Osteoblast (primary cell): ENCODE measurements at places on chromosomes 2 and 18. TPM values are rescaled to one million over a fixed set of nuclear protein-coding genes. Genes with fewer than 3 reads are reported as not detected.

SCN9A gene
- 1.8 and 2.1 TPM in 2 replicates for total RNA-seq

GRCh38 chr2:100350661-100351185 is 28.4 kb upstream of the LONRF2 start:
- no peaks in the 10 kb centered on the region for H3K36me3 ChIP-seq
- H3K27me3 ChIP-seq = peaks cover 4% of the 10 kb centered on the region
- H3K27ac ChIP-seq = no peak overlapping the region
- no peak overlapping the region for H3K4me3 ChIP-seq
- no peak for DNase-seq

GRCh38 chr2:1614564-1614963 is 129.8 kb downstream of the PXDN start:
- no peak overlapping the region for H3K4me3 ChIP-seq
- H3K36me3 ChIP-seq = no peaks in the 10 kb centered on the region

GRCh38 chr2:125643585-125643984 is 1012.4 kb upstream of the GYPC start:
- no peaks in the 10 kb centered on the region for H3K27me3 ChIP-seq
- H3K4me3 ChIP-seq = no peak overlapping the region
- DNase-seq = no peak
- H3K4me1 ChIP-seq = no peaks in the 10 kb centered on the region
- H3K27ac ChIP-seq = no peak overlapping the region
- H3K36me3 ChIP-seq = no peaks in the 10 kb centered on the region

DNA sequence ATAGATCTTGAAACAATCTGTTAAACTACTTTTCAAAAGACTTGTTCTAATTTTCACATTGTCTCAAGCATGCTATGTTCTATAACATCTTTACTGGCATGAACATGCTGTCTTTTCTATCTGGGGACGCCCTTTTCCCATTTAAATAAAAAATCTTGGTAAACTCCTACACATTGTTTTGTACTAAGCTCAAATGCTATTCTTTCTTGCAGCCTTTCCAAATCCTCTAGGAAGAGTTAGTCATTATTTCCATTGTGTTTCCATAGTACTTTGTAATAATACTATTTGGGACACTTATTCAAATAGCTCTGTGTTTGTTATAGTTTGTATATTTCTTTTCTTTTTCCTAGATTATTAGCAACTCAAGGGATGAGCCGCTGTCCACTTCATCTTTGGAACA is 828.6 kb upstream of the FSHR start:
- H3K27me3 ChIP-seq = no peaks in the 10 kb centered on the region
- DNase-seq = no peak
- H3K4me1 ChIP-seq = no peaks in the 10 kb centered on the region
- H3K36me3 ChIP-seq = no peaks in the 10 kb centered on the region
- H3K27ac ChIP-seq = no peak overlapping the region

ASB18 gene
- under 0.01 TPM in 1 of 2 replicates, not detected in the other for total RNA-seq

DNA sequence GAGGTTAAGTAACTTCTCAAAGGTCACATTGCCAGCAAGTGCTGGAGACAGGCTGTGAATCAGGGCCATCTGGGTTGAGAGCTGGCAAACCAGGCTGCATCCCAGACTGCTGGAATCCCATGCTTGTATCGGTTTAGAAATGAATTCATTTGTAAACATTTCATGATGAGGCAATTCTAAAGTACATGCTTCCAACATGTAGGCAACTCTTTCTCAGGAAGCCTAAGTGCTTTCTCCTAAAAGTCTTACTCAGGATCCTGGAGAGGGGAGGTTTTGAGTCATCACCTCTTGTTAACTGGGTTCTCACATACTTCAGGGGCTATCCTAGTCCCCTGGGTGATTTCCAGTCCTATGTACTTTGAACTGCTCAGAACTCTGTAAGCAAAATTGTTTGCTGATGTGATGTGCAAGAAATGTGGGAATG is 416.5 kb downstream of the MEIS1 start:
- H3K27ac ChIP-seq = peak overlapping the region; percentile 69
- DNase-seq = peak; percentile 79
- H3K4me3 ChIP-seq = no peak overlapping the region
- peaks cover 26% of the 10 kb centered on the region for H3K4me1 ChIP-seq
- H3K27me3 ChIP-seq = no peaks in the 10 kb centered on the region

DNA sequence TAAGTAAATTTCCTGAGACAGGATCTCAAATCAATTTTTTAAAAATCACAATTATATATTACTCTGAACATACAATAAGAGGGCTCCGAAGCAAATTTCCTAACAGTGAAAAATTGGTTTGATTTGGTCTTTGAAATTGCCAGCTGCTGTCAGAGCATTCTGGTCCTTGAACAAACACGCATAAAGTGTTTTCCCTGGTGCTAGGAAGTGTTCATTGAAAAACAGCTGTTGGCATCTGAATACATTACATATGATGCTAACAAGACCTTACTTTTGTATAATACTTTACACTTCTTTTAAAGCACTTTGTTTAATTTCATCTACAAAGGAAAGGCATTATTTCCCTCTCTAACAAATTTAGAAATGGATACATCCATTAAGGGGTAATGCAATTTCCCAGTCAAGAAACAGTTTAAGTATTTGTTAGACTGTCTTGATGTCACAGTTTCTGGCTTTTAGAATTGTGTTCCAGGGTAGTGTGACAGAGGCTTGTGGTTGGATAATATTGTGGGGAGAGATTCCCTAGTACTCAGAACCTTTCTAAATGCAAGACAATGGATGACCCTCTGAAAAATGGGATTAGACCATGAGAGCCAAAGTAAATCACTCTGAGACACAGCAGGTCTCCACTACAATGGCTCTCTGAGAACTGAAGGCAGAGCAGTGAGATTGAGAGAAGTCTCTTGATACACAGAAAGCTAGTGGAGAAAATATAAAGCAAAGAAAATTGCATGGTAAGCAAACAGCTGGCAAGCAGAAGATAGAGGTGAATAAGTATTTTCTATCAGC is 299.0 kb downstream of the TRIB2 start:
- H3K36me3 ChIP-seq = no peaks in the 10 kb centered on the region
- no peak for DNase-seq
- H3K4me1 ChIP-seq = no peaks in the 10 kb centered on the region
- H3K4me3 ChIP-seq = no peak overlapping the region
- no peak overlapping the region for H3K27ac ChIP-seq

ELOA2 gene
- not detected in 2 replicates for total RNA-seq

SNX17 gene
- 152 and 165 TPM in 2 replicates for total RNA-seq

DNA sequence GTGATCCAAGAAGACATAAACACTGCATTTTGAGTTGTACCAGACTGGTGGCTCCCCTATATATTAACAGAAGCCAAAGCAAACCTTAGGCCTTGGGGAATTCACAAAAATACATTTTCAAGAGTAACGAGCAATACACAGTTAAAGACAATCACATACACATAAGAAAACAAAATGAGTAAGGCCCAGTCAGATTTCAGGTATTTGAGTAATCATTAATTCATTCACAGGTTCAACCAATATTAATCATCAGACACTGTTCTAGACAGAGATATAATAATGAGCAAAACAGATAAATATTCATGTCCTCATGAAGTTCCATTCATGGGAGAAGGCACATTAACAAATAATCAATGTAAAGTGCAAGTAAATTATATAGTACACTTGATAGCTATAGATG is 9.6 kb downstream of the STPG4 start:
- no peak overlapping the region for H3K27ac ChIP-seq
- no peaks in the 10 kb centered on the region for H3K27me3 ChIP-seq
- no peak overlapping the region for H3K4me3 ChIP-seq
- H3K36me3 ChIP-seq = peaks cover 55% of the 10 kb centered on the region
- no peak for DNase-seq

GRCh38 chr2:207791579-207792243 is 22.0 kb upstream of the FZD5 start:
- H3K27me3 ChIP-seq = no peaks in the 10 kb centered on the region
- no peak for DNase-seq
- H3K36me3 ChIP-seq = no peaks in the 10 kb centered on the region
- no peak overlapping the region for H3K27ac ChIP-seq
- no peak overlapping the region for H3K4me3 ChIP-seq

MLPH gene
- total RNA-seq = 25.7 and 32.1 TPM in 2 replicates
